ENCODE measurements at places on chromosomes 16 and 17. TPM values are rescaled to one million over a fixed set of nuclear protein-coding genes. Genes with fewer than 3 reads are reported as not detected.

GRCh38 chr17:50774225-50774803 lies 7.0 kb upstream of the ANKRD40CL start:
- H3K27ac ChIP-seq, result no peak overlapping the region
- H3K27me3 ChIP-seq, result no peaks in the 10 kb centered on the region
- no peaks in the 10 kb centered on the region for H3K4me1 ChIP-seq
- no peak overlapping the region for H3K4me3 ChIP-seq
- H3K36me3 ChIP-seq, result no peaks in the 10 kb centered on the region
- no peak for DNase-seq

GRCh38 chr17:30395398-30396022 lies 16.8 kb downstream of the CPD start:
- no peaks in the 10 kb centered on the region for H3K27me3 ChIP-seq
- H3K36me3 ChIP-seq, result no peaks in the 10 kb centered on the region
- H3K4me3 ChIP-seq, result no peak overlapping the region
- no peaks in the 10 kb centered on the region for H3K4me1 ChIP-seq
- H3K27ac ChIP-seq, result no peak overlapping the region
- no peak for DNase-seq

The EPOP gene
- 0.62 TPM for polyA plus RNA-seq

The DHRS7C gene
- not detected for polyA plus RNA-seq

The C17orf67 gene
- polyA plus RNA-seq, result 5.0 TPM

Measured in B cell (primary cell).